ENCODE measurements at places on chromosomes 13 and 19.

DNA sequence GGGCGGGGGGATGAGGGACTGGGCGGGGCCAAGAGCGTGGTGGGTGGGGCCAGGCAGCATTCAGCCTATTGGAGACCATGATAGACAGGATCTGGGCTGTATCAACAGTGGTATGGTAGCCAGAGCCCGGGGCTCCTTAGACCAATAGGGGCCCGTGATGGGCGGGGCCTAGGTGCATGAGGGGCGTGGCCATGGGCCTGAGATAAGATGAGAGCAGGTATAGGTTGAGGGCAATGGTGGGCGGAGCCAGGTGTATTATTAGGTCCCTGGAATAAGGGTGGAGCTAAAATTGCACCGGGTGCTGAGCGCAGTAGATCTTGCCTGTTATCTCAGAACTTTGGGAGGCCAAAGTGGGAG lies 5.3 kb downstream of the ABCA7 start:
- no peak for DNase-seq

- peak; percentile 34 for DNase-seq
These were observed 173.1 kb upstream of the SOX1 start for GRCh38 chr13:111893607-111894443.

DNA sequence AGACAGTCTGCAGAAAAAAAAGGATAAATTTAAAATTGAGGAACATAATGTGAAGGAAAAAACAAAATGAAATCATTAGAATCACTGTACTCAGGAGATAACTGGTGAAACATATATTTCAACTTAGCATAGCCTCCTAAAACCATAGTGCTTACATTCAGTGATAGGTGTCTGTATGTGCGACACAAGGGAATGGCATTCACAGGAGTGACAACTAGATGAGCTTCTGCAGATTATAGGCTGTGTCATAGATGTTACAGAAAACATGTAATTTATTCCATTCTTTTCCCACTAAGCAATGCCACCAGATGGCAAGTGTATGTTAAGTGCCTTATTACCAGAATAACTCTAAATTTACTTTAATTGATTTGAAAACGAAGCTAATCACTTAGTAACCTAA lies 960.0 kb upstream of the PCDH20 start:
- DNase-seq = no peak

GRCh38 chr13:102911336-102911735 lies 65.5 kb downstream of the ERCC5 start:
- no peak for DNase-seq

DNA sequence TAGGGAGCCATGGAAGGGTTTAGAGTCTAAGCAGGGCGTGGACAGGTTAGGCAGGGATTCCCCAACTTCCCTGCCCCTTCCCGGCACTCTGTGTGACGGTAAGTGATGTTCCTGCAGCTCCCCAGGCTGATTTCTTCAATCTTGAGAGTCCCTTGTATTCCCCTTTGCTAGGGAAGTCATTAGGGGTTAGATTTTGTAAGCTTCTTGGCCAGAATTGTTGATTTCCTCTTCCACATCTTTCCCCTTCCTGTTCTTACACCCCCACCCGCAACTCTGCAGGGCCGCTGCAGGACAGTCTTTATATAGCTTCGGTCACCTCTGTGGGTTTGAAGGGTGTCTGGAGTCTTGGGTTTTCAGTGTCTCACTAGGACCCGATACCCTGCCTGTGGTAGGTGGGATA lies 10.6 kb upstream of the ADGRE1 start:
- DNase-seq = no peak

DNA sequence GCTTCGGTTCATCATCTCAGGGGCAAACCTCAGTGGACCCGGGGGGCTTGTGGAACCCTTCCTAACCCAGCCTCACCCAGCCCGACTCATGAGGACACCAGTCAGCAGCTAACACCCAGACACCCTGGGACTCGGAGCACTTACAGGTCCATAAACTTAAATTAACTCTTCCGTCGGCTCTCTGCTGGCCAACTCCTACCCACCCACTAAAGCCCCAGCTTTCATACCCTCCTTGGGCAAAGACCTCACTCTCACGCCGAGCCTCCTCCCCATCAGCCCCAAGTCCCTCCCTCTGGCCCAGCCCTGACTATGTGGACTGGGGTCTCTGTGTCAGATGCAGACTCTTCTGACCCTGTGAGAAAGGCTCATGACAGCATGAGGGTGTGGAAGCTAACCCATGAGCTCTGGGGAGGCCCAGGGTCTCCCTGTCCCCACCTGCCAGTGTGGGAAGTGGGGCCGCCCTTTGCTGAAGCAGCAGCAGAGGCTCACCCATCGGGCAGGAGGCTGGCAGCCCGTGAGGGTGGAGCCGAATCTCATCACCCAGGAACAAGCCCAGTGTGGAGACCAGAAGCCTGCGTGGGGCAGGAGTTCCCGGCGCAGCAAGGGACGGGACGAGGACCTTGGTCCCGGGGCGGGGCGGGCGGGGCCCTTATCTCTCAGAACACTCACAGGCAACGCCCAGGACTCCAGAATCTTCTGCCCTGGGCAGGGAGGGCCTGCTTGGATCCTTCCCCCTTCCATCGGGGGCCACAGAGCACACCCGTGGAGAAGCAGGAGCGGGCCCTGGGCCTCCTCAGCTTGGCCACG lies 19.8 kb downstream of the TCF3 start:
- DNase-seq = no peak

DNA sequence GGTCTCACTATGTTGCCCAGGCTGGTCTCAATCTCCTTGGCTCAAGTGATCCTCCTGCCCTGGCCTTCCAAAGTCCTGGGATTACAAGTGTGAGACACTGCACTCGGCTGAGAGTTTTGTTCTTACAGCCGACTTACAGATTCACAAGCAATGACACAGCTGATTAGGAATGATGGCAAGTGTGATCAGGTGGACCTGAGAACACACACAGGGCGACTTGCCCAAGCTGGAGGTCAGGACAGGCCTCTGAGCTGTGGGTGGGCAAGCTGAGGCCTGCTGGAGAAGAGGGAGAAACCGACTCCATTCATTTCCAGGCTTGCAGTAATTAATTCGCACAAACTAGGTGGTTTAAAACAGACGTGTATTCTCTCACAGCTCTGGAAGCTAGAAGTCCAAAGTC lies 8.1 kb upstream of the ATG4D start:
- DNase-seq = no peak

DNA sequence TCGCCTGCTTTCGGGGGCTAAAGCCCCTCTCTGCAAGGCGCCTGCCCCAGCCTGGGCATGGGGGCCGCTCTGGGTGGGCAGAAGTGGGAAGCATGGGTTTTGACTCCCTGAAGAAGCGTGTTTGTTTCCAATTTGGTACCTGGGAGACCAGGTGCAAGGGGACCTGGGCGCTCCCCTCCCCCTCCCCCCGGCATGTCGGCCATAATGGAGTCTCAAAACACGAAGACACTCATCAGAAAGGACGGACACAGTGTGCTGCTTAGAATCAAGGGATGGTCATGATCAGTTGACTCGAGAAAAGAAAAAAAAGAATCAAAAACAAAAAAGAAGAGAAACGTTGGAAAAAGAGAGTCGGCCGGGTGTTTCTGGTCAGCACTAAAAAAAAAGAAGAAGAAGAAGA lies 76.8 kb downstream of the IER2 start:
- no peak for DNase-seq

DNA sequence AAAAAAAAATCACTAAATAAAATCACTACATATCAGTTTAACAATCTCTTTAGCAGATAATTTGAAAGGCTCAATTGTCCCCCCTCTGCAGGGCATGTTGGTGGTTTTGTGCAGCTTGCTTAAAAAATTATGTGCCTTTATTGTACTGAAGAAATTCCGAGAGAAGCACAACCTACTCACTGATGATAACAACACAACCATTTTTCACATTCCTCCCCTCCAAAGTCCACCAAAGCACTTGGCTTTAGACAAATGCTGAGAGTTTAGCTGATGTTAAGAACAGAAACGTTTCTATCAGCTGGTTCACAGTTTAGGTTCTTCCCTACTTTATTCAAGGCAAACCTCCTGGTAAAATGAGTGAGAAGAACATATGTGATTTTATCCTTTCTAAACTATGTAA lies 923 bp downstream of the DOCK9 start:
- no peak for DNase-seq

- DNase-seq = no peak
These were observed 69.9 kb downstream of the TSC22D1 start for GRCh38 chr13:44506251-44506650.

Data from breast epithelium (tissue), 4 donors.